ENCODE measurements at places on chromosomes 13 and 19.

DNA sequence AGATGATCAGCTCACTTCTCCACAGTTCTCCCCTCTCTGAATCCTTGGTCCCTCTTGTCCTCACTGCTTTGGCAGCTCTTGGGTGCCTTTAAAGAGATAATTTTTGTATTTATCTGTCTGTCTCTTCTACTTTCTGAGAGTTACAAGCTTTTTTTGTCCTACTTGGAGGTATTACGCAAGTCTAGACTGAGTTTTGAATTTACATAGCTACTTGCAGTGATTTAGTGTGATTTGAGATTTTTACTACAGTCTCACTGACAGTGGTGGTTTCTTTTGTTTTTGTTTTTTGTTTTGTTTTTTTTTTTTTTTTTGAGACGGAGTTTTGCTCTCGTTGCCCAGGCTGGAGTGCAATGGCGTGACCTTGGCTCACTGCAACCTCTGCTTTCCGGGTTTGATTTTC is 22.1 kb downstream of the URI1 start:
- DNase-seq: no peak

- no peak for DNase-seq
Measured at GRCh38 chr13:45256254-45256653, 55.4 kb upstream of the KCTD4 start.

DNA sequence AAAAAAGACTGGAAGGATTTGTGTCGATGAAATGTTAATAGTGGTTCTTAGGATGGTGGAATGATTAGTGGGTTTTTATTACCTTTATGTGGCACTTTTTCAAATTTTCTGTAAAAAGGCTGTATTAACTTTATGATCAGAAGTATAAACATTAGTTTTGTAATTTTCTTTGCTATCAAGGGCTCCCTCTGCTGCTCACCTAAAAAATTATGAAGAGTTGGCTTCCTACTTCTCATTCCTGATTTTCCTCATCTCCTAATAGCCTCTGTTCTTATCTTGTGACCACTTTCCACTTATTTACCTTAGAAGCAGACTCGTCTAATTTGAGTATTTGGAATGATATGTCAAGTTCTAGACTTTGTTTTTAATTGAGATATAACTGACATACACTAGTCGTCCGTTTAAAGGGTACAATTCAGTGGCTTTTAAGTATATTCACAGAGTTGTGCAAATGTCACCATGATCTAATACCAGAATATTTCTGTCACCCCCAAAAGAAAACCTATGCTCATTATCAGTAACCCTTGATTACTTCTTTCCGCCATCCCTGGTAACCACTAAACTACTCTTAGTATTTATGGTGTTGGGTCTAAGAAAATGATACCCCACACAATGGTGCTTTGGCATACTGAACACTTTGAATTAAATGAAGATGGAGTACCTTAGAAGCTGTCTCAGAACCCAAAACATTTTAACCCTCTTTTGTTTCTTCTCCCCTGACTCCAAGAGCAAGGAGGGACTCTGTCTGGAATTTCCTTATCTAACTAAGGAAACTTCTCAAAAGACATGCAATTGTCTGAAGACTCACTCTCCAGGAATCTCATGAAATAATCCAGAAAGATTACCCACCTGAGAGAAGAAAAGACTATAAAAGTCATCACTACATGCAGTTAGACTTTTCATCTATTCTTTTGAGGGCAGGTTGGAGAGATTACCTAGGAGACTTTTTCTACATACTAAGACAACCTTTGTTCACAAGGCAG is 311.3 kb downstream of the DLEU7 start:
- no peak for DNase-seq

GRCh38 chr19:51637362-51637978 is 7.3 kb upstream of the SIGLEC5 start:
- no peak for DNase-seq

DNA sequence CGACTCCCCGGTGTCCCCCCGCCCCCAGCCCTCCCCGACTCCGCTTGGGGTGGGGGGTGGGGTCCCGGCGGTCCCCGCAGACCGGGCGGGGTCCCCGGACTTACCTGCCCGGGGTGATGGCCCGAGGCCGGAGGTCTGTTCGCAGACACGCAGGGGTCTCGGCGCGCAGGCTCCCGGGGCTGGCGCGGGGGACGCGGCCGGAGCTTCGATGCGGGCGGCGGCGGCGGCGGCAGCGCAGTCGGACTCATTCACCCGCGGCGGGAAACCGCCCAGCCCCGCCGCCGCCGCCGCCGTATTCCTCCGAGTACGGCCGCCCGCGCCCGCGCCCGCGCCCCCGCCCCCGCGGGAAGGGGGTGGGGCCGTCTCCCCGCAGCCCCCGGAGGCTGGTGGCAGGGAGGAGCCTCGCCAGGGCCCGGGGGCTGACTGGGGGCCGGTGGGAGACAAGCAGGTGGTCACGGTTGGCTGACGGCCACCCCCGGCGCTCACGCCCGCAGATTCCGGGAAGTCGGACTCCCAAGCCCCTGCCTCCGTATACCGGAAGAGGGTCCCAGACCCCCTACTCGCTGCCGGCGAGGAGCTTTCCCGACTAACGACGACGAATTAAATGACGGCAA is at the start of gene C2CD4C:
TSS of gene C2CD4C (minus strand) at position 246 of the 614 bp plus-strand sequence. CDS start 786 bp downstream, outside the sequence.
- DNase-seq: no peak

- DNase-seq: no peak
Measured at GRCh38 chr19:1440418-1440801, 2.2 kb downstream of the RPS15 start.

GRCh38 chr13:34391076-34391475 is 551.0 kb upstream of the NBEA start:
- no peak for DNase-seq

GRCh38 chr13:33284916-33285315 is 639 bp downstream of the STARD13 start:
- DNase-seq: no peak

DNA sequence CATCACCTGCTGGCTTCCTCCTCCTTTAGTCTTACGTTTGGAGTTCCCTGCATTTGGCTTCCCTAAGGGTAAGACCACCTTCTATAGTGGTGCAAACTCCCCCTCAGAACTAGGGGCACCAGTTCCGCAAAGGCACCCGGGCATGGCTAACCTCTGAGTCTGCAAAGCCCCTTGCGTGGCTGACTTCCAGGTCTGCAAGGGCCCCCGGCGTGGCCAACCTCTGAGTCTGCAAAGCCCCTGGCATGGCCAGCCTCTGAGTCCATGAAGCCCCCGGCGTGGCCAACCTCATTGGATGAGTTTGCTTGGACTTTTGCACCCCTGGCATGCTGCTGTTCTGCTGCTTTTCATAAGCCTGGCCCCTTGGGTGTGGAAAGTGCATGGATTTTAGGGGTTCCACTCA is 5.1 kb downstream of the MCF2L start:
- DNase-seq: no peak

- no peak for DNase-seq
Measured at GRCh38 chr13:74061926-74062595, 72.1 kb downstream of the KLF12 start.

Data from stimulated activated CD8-positive, alpha-beta memory T cell treated with anti-CD3 and anti-CD28 coated beads, Interleukin-7, amount 100 ng/mL, for 1 hour (primary cell).